ENCODE measurements at places on chromosomes 1 and 21.

GRCh38 chr1:16260814-16261213 lies 23.8 kb upstream of the CPLANE2 start:
- DNase-seq, result no peak

- DNase-seq, result no peak
Measured at GRCh38 chr21:45549626-45550463, 7.6 kb upstream of the SLC19A1 start.

GRCh38 chr1:157819896-157820295 lies at the start of gene FCRL1:
Gene FCRL1 (minus strand): TSS chr1:157820120. CDS start chr1:157820037, 83 bp downstream.
- DNase-seq, result no peak

GRCh38 chr1:231423648-231424047 lies 1.6 kb upstream of the EGLN1 start:
- DNase-seq, result no peak

DNA sequence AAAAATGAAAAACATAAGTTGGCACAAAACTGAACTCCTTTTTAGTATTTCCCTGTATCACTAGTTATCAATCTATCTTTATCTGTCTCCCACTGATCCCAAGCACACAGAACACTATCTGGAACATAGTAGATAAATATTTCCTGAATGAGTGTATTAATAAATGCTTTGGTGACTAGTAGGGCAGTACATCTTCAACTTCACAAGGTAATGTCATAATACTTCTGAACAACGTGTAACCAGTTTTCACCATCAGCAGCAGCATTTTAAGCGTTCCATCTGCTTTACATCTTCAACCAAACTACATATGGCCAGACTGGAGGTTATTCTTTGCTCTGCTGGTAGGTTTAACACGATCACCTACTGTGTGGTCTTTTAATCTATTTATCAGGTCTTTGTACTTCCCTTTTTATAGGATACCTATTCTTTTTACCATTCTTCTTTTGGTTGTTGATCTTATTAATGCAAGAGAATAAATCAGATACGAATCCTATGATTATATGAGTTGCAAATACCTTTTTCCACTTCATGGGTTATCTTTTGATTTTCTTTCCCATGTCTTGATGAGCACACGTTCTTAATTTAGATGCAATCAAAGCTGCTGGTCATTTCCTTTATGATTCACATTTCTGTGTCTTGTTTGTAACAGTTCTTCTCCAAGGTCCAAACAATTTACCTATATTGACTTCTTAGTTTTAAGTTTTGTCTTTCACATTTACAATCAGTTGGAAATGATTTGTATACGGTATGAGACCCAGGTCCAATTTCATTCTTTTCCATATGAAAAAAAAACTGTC lies 16.3 kb downstream of the GPBP1L1 start:
- DNase-seq, result no peak

- DNase-seq, result no peak
Measured at GRCh38 chr1:10621906-10622305, 147.2 kb downstream of the PEX14 start.

GRCh38 chr1:31704271-31705079 lies 658 bp upstream of the COL16A1 start:
- DNase-seq, result no peak

- DNase-seq, result no peak
Measured at GRCh38 chr1:198549866-198550265, 9.4 kb upstream of the ATP6V1G3 start.

GRCh38 chr1:150410582-150411101 lies 46.7 kb downstream of the RPRD2 start:
- no peak for DNase-seq

DNA sequence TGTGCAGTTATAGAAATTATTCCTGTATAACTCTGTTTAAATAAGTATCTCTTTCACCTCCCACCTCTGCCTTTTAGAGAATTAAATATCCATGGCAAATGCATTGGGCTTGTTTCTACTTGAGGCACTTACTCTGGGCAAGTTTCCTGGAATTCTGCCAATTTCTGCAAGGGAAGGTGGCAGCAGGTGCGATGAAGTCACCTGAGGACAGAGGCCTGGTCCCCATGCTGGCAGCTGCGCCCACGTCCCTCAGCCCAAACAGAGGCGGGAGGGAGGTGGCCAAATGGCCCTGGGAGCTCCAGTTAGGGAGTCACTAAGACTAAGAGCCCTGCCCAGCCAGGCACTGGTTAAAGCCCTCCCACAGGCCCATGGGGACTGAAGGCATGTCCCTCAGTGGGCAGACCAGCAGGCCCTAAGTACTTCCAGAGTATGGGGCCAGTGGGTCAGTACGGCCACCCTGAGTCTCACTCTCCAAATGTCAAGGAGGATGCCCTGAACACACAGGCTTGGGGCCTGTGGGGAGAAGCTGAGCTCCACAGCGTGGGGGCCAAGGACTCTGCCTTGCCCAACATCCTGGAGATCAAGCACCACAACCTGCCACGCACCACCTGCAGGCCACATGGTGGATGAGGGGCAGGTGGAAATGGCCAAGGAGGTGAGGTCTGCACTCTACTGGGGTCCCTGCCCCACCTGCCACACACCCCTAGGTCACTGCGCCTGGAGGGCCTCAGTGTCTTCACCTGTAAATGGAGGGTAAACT lies 19.4 kb downstream of the ACOT7 start:
- DNase-seq, result no peak

DNA sequence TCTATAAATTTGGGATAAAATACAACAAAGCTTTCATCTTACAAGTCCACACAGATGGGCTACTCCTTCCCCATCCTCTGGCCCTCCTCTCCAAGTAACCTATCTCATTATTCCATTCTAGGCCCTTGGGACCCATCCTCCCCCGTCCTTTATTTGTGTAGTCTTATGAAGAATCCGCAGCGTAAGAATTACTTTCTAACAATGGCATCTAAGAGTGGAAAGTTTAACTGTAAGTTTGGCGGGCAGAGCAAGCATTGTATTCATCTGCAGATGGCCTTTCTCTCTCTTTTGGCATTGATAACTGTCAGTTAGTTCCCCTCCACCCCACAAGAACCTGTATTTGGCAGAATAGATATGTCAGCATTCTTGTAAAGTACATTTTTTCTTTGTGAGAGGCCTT lies 91.9 kb upstream of the TSPAN2 start:
- no peak for DNase-seq

DNA sequence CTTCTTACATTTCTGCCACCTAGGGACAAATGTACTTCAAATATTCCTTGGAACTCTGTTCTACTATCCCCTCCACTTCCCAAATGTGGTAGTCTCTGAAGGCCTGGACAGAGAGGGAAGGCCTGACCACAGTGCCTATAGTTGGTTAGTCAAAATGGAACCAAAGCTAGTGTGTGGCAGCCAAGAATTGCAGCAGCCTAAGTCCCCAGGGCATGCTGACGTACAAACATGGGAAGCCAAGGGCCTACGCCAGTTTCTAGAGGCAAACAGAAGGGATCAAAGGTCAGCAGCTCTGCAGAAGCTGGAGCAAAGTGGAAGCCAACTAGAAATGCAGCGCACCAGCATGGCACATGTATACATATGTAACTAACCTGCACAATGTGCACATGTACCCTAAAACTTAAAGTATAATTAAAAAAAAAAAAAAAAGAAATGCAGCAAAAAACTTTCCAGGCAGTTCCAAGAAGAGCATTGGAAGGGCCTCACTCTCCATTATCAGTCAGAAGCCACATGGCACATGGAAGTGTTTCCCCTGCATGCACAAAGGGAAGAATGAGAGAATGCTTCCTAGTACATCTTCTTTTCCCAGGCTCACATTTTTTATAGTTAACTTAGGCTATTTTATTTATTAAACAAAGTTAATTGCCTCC lies 39.4 kb upstream of the GADD45A start:
- no peak for DNase-seq

GRCh38 chr1:39238476-39238875 lies 34.0 kb downstream of the MACF1 start:
- no peak for DNase-seq

DNA sequence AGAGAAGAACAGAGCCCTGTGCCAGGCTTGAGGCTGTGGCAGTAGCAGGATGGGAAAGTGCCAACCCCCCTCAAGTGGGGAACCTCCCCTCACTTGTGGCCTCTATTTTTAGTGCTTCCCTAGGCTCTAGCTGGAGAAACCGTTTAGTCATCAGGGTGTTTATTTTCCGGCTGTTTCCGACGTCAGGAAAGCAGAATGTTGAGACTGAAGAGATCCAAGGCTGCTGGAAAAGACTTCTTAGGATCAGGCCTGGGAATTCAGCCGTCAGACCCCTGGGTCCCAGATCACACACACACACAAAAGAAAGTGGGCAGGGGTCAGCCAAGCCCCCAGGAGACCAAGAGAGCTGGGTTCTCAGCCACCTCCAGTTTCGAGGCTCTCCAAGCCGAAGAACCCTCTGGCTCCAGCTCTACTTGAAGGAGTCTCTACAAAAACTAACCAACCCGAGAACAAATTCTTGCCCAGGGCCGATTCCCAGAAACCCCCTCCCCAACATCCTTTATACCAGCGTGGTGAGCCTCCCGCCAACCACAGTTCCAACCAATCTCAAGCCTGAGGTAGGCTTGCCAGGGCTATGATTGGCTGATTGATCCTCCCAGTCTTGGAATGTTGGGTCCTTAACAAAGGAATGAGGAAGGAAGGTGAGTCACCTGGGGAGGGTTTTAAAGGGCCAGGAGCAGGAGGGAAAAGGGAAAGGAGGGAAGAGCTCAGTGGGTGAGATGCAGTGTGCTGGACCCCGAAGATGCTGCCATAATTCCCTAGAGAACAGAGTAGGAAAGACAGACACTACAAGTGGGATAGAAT lies 2.5 kb upstream of the MEF2D start:
- DNase-seq, result no peak

DNA sequence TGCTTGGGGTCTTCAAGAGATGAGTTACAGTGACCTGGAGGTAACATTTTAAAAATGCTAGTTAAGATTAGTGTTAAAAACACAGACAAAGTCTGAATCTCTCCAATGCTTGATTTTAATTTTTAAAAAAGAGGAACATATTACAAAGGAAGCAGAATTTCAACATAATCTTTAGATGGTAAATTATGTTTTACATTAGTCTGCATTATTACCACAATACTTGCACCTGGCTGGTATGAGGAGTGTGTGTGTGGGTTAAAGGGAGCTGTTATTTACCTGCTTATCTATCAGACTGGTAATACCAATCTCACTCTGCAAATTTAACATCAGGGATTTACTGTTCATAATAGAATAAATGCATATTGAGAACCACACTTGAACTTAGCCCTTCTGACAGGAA lies 10.3 kb upstream of the KCNJ15 start:
- no peak for DNase-seq

- no peak for DNase-seq
Measured at GRCh38 chr1:221727146-221728036, 14.5 kb downstream of the DUSP10 start.

DNA sequence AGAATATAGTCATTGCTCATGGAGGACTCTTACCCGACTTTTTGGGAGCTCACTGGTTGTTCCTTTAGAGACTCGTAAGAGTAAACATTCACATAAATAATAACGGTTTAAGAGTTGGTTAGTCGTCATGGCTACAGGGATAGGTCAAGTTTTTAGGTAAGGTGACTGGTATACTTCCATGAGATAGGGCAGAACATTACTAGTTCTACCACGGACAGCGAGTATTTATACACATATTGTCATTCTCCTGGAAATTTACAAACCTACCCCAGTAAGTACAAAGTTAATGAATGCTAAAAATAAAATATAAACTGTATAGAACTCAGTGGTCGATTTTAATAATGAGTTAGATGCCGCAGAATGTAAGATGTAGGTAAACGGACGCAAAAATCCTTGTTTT lies 1.2 kb upstream of the RYR2 start:
- DNase-seq, result no peak

GRCh38 chr1:75342786-75343185 lies 208.6 kb downstream of the LHX8 start:
- DNase-seq, result no peak

DNA sequence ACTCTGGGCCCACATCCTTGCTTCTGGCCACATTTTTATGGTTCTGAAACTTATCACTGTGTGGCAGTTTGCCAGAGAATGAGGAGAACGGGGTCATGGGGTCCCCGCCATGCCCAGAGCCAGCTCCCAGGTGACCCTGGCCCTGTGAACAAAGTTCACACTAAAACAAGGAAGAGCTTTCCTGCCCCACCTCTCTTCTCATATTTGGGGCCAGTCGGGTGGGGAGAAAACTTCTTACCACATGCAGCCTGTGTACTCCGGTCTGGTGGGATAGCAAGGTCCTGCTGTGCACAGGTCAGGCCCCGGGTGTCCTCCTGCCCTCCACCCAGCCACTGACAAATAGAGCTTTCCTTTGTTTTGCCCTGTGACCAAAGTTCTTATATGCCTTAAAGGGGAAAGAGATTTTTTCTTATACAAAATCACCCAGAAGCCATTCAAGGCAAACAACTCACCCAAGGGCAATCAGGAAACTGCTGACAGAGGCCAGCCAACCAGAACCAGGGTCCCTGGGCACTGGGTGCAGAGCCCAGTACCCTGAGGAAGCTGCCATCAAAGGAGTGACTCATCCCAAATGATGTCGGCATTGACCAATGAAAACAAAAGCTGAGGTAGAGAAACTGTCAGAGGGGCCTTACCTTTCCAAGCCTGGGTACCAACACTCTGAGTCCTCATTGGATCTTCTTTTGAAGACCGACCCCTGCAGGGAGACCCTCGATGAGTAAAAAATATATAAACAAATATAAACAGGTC lies 53.6 kb downstream of the OLIG1 start:
- DNase-seq, result no peak

DNA sequence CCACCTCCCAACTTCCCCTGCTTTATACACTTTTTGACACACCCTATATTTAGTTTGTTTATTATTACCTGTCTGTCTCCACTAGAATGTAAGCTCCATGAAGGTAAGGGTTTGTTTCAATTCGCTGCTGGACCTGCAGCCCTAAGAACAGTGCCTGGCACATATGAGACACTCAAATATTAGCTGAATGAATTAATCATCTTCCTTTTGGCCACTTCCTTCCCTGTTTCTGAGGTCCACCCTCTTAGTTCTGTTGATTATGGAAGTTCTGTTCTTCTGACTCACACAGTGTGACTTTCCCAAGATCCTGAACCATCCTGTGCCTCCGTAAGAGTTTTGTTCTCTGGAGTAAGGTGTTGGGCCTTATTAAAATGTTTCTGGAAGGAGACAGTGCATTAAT lies 40.4 kb upstream of the GJA5 start:
- no peak for DNase-seq

- no peak for DNase-seq
Measured at GRCh38 chr1:165253818-165254254, 102.7 kb downstream of the LMX1A start.

- no peak for DNase-seq
Measured at GRCh38 chr1:236746785-236747184, 48.3 kb upstream of the MTR start.

- no peak for DNase-seq
Measured at GRCh38 chr1:155073377-155074242, 5.0 kb upstream of the EFNA3 start.

GRCh38 chr1:67476906-67477305 lies 46.7 kb upstream of the SERBP1 start:
- DNase-seq, result no peak

- DNase-seq, result no peak
Measured at GRCh38 chr1:168729405-168729802, 398 bp upstream of the DPT start.

DNA sequence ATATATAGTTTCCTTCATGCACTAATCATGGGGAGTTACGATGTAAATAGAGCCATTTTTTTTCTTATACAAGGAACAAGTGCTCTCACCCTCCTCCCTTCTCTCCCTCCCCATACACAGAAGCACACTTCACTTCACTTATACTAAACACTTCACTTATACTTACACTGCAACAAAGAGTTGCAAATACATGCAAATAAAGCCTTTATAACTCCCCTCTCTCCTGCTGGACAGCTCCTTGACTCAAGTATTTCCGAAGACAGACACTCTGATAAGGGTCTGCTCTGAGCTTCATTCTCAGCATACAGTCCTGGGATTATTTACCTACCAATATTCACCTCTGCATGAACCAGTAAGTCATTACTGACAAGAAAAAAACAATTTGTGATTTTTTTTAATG lies 35.6 kb upstream of the ERG start:
- DNase-seq, result no peak

Data from stimulated activated CD4-positive, alpha-beta T cell treated with anti-CD3 and anti-CD28 coated beads, Interleukin-1b, Interleukin-23, amount 100 ng/mL, for 1 hour (primary cell).